ENCODE measurements at places on chromosomes 2 and 18. TPM values are rescaled to one million over a fixed set of nuclear protein-coding genes. Genes with fewer than 3 reads are reported as not detected.

Gene CAPN10
- 2.8 TPM for total RNA-seq

DNA sequence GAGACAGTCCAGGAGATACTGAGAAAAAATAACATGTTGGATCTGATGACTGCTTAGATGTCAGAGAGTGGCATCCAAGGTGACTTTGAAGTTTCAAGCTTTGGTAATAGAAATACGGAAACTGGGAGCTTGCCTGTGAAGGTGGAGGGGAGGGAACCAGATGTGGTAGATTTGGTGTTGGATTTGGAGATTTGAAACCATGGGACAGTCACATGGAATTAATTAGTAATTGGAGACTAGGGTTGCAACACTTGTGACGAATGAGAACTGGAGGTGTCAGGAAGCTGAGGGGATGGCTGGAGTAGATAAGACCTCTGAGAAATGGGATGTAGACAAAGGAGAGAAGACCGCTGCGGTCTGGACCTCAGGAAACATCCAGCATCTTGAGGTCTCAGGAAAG, 46.7 kb downstream of the RPL37A start:
- H3K36me3 ChIP-seq, result no peaks in the 10 kb centered on the region
- no peak for DNase-seq
- no peaks in the 10 kb centered on the region for H3K27me3 ChIP-seq
- H3K4me3 ChIP-seq, result no peak overlapping the region

DNA sequence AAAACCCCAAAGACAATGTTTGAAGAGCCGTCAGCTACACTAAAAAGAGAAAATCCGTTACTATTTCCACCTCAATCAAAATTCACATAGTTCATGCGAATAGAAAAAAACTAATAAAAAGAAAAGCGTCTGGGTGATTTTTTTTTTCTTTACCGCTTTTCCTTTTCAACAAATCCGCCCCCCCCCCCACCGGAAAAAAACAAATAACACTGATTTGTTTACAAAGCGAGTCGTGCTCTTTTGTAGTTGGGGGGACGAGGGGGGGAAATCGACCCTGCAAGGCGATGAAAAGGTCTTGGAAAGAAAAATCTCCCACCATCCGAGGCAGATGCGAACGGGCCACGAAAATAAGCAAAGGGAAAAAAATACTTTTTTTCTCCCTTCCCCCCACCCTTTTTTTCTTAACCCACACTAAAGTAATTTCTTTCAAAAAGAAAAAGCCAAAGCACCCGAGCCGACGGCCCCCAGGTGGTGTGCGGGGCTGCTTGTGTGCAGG, 638 bp downstream of the ZNF521 start:
- no peaks in the 10 kb centered on the region for H3K4me1 ChIP-seq
- H3K27me3 ChIP-seq, result no peaks in the 10 kb centered on the region
- no peaks in the 10 kb centered on the region for H3K36me3 ChIP-seq
- H3K4me3 ChIP-seq, result peak overlapping the region; percentile 60
- DNase-seq, result peak; percentile 29

GRCh38 chr2:7014174-7014640, 97.0 kb downstream of the RNF144A start:
- no peak overlapping the region for H3K4me3 ChIP-seq
- no peaks in the 10 kb centered on the region for H3K27me3 ChIP-seq
- peak overlapping the region; percentile 77 for H3K27ac ChIP-seq
- no peaks in the 10 kb centered on the region for H3K36me3 ChIP-seq
- peaks cover 33% of the 10 kb centered on the region for H3K4me1 ChIP-seq
- DNase-seq, result no peak

DNA sequence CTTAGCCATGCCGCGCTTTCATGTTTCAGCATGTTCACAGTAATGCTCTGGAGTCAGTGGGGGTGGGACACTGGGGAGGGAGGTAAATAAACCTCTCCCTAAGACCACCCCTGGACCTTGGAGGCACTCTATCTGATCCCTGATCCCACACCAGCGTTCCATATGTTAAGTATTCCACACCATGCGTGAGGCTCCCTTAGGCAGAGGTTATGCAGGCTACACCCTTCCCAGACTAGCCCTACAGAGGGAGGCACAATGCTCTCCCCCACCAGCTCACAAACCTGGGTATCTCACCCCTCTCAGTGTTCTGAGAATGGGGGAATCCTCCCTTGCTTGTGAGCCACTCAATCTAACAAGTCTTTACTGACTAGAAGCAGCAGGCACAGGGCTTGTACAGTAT, 1610.4 kb upstream of the ZEB2 start:
- no peak overlapping the region for H3K4me3 ChIP-seq
- no peaks in the 10 kb centered on the region for H3K4me1 ChIP-seq
- no peaks in the 10 kb centered on the region for H3K27me3 ChIP-seq
- no peaks in the 10 kb centered on the region for H3K36me3 ChIP-seq
- H3K27ac ChIP-seq, result no peak overlapping the region

GRCh38 chr2:143949121-143949848, 570.6 kb downstream of the ZEB2 start:
- peak overlapping the region; percentile 32 for H3K27ac ChIP-seq
- no peaks in the 10 kb centered on the region for H3K27me3 ChIP-seq
- no peaks in the 10 kb centered on the region for H3K36me3 ChIP-seq

Gene C2orf80
- not detected for total RNA-seq

Gene MRPS5
- total RNA-seq, result 44.1 TPM

Gene TUBB6
- total RNA-seq, result 256 TPM

Gene GPR39
- not detected for total RNA-seq

DNA sequence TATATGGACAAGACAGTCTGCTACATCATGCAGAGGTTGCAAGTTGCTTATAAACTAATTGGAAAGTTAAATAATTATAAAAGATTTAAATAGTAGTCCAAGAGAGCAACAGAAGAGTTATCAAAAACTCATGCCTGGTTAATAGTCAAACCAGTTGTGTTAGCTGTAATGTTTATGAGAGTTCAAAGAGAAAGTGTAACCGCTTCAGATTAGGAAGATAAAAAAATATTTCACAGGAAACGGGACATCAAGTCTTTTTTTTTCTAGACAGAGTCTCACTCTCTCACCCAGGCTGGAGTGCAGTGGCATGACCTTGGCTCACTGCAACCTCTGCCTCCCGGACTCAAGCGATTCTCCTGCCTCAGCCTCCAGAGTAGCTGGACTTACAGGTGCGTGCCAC, 34.6 kb upstream of the RNF125 start:
- no peak for DNase-seq
- H3K4me1 ChIP-seq, result no peaks in the 10 kb centered on the region
- no peak overlapping the region for H3K4me3 ChIP-seq
- no peaks in the 10 kb centered on the region for H3K36me3 ChIP-seq

DNA sequence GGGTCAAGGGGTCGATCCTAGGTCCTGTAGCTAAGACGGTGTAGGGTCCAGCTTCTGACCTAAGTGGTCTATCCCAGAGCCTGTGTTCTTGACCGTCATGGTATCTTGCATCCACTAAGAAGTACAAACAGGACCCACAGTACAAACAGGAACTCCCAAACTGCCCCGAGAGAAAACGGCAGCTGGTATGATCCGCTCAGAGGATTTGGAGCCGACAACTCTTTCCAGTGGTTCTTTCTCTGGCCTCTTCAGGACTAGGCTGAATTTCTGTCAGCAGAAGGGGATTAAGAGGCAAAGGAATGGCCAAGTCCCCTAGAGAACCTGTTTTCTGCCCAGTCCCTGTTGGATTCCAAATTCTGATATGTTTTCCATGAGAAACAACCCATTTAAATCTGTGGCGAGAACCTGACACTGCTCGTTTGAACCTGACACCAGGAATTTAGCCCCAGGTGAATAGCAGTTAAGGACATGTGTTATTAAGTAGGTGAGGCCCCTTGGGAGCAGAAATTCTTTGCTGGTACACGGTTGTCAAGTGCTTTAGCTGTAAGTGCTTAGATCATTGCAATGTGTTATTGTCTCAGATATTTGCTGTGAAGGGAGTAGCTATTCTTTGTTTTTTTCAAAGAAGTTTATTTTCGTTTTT, 50.5 kb upstream of the TXNDC2 start:
- DNase-seq, result no peak
- H3K4me1 ChIP-seq, result no peaks in the 10 kb centered on the region
- H3K4me3 ChIP-seq, result no peak overlapping the region
- H3K27ac ChIP-seq, result peak overlapping the region; percentile 71

Gene TXNL1
- total RNA-seq, result 8.5 TPM

Gene UGT1A1
- total RNA-seq, result not detected

Gene CYP26B1
- 0.59 TPM for total RNA-seq

- no peak for DNase-seq
- no peak overlapping the region for H3K27ac ChIP-seq
- H3K4me1 ChIP-seq, result no peaks in the 10 kb centered on the region
Observed at GRCh38 chr2:167331636-167332232, 443.5 kb downstream of the XIRP2 start.

- peak; percentile 59 for DNase-seq
- H3K4me1 ChIP-seq, result peaks cover 5% of the 10 kb centered on the region
- no peaks in the 10 kb centered on the region for H3K27me3 ChIP-seq
- no peaks in the 10 kb centered on the region for H3K36me3 ChIP-seq
Observed at GRCh38 chr18:2826581-2826980, 20.2 kb upstream of the EMILIN2 start.

- no peak overlapping the region for H3K4me3 ChIP-seq
- H3K36me3 ChIP-seq, result no peaks in the 10 kb centered on the region
- no peaks in the 10 kb centered on the region for H3K27me3 ChIP-seq
- DNase-seq, result no peak
- no peaks in the 10 kb centered on the region for H3K4me1 ChIP-seq
Observed at GRCh38 chr2:147364597-147364996, 480.2 kb upstream of the ACVR2A start.

DNA sequence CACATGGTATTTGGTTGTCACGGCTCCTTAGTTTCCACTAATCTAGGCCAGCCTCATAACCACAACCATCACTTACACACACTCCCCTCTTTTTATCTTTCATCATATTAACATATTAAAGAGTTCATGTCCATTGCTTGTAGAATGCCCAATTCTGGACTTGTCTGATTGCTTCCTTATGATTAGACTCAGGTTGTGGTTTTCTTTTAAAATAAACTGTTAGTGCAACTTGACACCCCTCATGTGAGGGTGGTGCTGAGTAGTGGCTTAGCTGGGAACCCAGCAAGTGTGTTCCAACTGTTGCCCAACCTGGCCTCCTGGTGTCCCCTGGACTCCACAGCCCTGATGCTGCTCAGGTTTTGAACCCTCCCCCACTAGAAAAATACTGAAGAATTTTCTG, 20.1 kb upstream of the CD207 start:
- H3K4me1 ChIP-seq, result no peaks in the 10 kb centered on the region
- H3K36me3 ChIP-seq, result no peaks in the 10 kb centered on the region
- DNase-seq, result no peak
- H3K27me3 ChIP-seq, result no peaks in the 10 kb centered on the region
- H3K4me3 ChIP-seq, result no peak overlapping the region

GRCh38 chr2:74815941-74816340, 18.0 kb upstream of the HK2 start:
- no peak overlapping the region for H3K27ac ChIP-seq
- no peak for DNase-seq
- no peak overlapping the region for H3K4me3 ChIP-seq
- H3K4me1 ChIP-seq, result no peaks in the 10 kb centered on the region

DNA sequence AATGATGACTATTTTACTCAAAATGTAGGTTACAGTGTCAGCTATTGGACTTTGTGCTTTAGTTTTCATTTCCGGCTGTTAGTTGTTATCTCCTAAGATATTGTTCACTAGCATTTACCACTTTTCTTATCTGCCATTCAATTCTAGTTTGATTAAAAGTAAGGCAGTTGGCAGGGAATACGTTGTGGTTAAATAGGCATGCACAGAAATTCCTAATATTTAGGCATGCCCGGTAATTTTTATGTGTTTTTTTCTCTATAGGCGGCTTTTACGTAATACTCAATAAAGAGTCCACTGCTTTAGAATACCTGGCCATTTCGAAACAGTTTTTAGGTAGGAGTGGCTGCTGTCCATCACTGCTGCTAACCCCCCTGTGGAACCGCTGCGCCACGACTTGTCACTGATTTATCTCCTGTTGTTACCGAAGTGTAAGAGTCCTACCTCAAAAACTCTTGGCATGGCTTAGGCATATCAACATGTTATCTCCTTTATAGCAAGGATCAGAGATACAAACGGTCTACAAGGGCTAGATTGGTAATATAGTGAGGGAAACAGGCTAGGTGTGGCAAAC, 39.5 kb downstream of the BABAM2 start:
- H3K4me3 ChIP-seq, result no peak overlapping the region
- DNase-seq, result no peak

DNA sequence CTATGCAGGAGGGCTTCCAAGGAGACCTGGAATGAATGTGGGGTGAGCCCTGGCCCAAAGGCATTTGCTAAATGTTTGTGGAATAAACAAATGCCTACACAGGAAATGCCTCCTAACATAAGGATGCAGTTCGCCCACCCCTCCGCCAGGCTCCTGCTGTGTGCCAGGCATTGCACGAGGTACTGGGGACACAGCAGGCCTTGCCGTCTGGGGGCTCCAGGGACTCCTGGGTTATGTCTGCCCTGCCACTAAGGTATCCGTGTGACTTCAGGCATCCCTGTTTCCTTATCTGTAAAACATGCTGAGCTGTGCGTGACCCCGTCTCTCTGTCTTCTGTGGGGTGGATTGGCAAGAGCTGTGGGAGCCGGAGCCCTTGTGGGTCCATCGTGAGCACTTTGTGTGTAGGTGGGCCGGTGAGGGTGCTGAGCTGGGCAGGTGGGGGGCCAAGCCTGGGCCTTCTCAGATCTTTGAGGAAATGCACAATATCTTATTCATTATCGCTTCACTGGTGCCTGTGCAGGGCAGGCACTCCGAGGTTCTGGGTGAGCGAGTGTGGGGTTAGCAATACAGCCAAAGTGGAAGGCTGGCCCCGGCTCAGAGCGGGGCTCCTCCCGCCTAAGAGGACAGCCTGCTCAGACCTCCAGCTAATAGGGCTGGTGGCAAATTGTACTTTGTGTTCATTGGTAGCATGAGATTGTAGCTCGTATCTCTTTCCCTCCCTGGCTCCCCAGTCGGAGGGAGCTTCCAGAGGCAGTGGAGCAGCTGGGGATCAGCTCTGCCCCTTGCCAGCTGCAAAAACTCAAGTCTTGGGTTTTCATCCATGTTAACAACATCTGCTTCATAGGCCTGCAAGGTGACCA, 126.8 kb downstream of the GLI2 start:
- H3K36me3 ChIP-seq, result no peaks in the 10 kb centered on the region
- H3K4me3 ChIP-seq, result no peak overlapping the region
- no peaks in the 10 kb centered on the region for H3K27me3 ChIP-seq
- H3K4me1 ChIP-seq, result no peaks in the 10 kb centered on the region

Gene BCS1L
- 40.0 TPM for total RNA-seq

GRCh38 chr2:121796239-121796638, 40.8 kb downstream of the TSN start:
- no peaks in the 10 kb centered on the region for H3K27me3 ChIP-seq
- DNase-seq, result no peak
- no peak overlapping the region for H3K27ac ChIP-seq
- H3K4me1 ChIP-seq, result no peaks in the 10 kb centered on the region
